Vagina (tissue), 2 donors: ENCODE measurements at places on chromosomes 1 and 21.

- no peak for DNase-seq
Observed at GRCh38 chr1:113088972-113089371, 16.0 kb downstream of the LRIG2 start.

GRCh38 chr1:161359291-161359690, 8.4 kb downstream of the CFAP126 start:
- no peak for DNase-seq

DNA sequence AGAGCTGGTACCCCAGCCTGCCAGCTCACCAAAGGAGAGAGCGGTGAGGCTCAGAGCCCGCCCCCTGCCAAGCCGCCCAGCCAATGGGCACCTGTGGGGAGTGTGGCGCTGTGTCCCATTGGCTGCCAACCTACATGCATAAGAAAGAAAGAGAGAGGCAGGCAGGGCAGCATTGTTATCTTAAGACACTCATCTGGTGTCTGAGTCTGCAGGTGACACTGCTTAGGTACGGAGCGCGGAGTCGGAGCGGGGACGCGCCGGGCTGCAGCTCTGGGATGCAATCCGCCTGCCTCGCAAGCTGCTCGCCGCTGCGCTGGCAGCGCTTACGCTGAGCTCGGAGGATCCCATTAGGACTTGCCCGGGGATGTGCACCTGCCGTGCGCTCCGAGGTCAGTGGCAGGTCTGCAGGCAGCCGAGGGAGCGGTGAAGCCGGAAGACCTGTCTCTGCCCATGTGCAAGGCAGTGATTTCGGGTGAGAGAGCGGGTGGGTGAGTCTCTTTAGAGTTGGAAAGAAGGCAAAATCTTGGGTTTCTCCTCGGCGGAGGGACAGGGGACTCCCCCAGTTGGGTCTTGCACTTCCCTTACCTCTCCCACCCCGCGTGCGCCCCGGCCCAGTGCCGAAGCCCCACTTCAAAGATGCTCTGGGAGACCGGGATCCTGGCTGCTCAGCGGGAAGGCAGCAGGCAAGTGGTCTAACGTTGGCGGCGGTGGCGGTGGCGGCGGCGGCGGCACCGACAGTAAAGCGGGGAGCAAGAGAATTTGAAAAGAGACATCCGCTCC, at the start of gene BRINP2:
Gene BRINP2 (plus strand): TSS at position 203 of the 780 bp plus-strand sequence. CDS start 58,919 bp downstream, outside the sequence.
- DNase-seq, result no peak

GRCh38 chr1:152191260-152191659, 32.2 kb upstream of the RPTN start:
- DNase-seq, result no peak

DNA sequence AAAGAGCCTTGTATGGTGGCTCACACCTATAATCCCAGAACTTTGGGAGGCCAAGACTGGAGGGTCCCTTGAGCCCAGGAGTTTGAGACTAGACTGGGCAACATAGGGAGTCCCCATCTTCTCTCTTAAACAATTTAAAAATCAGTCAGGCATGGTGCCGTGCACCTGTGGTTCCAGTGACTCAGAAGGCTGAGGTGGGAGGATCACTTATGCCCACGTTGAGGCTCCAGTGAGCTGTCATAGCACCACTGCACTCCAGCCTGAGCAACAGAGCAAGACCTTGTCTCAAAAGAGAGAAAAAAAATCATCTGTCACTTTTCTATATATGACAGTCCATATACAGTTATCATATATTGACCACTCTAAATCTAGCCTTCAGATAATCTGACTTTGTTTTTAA, 658.3 kb downstream of the LTN1 start:
- DNase-seq, result no peak

GRCh38 chr1:162696286-162696862, 64.1 kb downstream of the DDR2 start:
- peak; percentile 98 for DNase-seq

- no peak for DNase-seq
Observed at GRCh38 chr1:2989976-2990375, 31.3 kb upstream of the ACTRT2 start.

- DNase-seq, result no peak
Observed at GRCh38 chr1:221693087-221693486, 48.8 kb downstream of the DUSP10 start.

DNA sequence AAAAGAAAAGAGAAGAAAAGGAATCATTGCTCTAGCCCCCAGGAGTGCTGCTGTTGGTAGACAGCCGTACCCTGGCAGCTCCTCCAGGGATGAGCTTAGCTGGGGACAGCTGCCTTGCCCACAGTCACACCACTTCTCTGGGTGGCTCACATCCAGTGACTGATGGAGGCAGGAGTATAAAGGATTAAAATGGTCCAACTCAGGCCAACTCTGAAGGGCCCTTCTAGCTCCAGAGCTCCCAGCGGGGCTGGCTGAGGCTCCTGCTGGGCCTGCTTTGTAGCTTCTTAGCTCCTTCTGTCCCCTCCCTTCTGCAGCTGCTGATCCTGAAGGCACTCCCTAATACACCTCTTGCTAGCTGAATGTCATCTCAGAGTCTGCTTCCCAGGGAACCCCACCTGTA, 4.4 kb downstream of the CITED4 start:
- no peak for DNase-seq

DNA sequence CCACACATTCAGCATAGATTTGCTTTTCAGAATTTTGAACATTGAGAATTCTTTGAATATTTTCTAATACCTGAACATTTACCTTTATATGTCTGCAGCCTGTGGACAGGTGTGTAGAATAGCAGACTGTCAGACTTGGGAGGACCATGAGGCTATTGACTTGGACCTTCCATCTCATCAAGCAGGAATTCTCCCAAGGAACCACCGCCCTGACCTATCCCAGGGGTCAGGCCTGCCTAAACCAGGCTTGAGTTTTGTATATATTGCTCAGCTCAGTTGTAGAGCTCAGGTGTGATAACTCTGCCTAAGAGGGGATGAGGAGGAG, 53.2 kb downstream of the RUNX1 start:
- DNase-seq, result no peak

GRCh38 chr1:31510853-31511789, 65.2 kb upstream of the TINAGL1 start:
- no peak for DNase-seq

GRCh38 chr1:75722966-75723365, 1.5 kb upstream of the ACADM start:
- no peak for DNase-seq

DNA sequence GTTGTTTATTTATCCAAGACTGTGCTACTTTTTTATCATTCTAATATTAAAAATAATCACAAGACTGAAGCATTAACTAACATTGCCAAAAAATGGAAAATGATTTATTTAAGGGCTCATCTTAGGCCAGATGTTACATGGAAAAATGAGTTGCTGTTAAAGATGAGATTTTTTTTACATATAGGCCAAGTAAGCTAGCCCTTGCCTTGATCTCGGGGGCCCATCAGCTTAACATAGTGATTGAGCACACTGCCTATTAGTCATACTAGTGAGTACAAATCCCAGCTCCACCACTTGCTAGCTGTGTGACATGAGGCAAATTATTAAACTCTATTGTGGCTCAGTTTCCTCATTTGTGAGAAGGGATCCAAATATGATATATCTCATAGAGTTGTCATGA, 275.9 kb upstream of the SNX7 start:
- DNase-seq, result no peak

- DNase-seq, result no peak
Observed at GRCh38 chr1:2345297-2346075, 45.9 kb downstream of the MORN1 start.

- DNase-seq, result no peak
Observed at GRCh38 chr1:169508432-169509338, 22.9 kb upstream of the SLC19A2 start.

DNA sequence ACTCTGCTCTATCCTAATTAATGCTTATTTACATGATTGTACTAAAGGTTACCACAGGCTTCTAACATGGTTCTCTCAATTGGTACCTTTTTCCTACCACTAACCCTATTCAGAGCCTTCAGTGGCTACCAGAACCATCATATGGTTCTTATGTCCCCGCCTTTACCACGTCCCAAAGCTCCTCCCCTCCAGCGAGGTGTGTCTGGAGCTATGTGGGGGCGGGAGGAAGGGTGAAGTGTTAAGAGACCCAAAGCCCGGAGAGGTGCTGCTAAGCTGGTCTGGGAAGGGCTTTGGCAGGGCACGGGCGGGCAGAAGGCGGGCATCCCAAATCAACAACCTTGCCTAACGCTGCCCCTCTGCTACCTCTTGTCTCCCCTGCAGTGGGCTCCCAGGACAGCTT, 10.0 kb downstream of the SPATA46 start:
- DNase-seq, result no peak

- DNase-seq, result no peak
Observed at GRCh38 chr1:40898431-40898901, 36.3 kb upstream of the CITED4 start.

GRCh38 chr21:31558189-31558961, 101.1 kb upstream of the SOD1 start:
- no peak for DNase-seq

- no peak for DNase-seq
Observed at GRCh38 chr1:158024737-158025136, 31.3 kb downstream of the KIRREL1 start.

DNA sequence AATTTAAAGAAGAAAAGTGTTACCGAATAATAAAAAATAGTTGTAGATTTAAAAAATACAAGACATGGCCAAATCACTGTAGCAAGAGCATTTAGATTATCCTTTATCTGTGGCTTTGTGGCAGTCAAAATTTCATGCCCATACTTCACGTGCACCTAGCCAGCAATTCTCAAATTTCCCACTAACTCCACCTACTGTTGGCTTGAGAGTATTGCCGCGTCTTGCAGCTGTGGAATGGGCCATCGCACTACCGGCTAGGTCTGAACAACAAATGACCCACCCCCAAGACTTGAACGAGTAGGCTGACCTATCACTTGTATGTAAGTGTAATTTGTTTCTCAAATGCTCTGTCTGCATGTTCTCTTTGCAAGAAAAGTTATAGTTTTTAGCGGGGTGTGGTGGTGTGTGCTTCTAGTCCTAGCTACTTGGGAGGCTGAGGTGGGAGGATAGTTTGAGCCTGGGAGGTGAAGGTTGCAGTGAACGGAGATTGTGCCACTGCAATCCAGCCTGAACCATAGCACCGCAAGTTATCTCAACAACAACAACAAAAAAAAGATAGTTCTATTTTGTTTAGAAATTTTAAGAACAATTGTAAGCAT, 4.1 kb downstream of the KRTAP13-4 start:
- DNase-seq, result no peak

DNA sequence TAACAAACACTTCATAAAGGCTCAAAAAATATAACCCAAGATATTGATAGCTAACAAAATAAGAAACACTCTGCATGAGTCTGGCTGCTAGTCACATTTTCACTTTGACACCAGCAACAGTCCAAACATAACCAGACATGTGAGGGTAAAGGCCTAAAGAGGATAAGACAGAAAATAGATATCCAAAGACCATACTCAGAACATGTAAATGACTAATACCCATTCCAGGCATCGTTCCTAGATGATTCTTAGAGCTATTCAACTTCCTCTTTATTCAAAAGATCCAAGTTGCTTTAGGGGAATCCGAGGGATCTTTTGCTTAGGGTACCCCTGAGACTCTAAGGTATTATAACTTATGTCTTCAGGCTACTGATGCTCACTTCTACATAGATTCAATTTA, 5.1 kb downstream of the COL24A1 start:
- DNase-seq, result no peak

DNA sequence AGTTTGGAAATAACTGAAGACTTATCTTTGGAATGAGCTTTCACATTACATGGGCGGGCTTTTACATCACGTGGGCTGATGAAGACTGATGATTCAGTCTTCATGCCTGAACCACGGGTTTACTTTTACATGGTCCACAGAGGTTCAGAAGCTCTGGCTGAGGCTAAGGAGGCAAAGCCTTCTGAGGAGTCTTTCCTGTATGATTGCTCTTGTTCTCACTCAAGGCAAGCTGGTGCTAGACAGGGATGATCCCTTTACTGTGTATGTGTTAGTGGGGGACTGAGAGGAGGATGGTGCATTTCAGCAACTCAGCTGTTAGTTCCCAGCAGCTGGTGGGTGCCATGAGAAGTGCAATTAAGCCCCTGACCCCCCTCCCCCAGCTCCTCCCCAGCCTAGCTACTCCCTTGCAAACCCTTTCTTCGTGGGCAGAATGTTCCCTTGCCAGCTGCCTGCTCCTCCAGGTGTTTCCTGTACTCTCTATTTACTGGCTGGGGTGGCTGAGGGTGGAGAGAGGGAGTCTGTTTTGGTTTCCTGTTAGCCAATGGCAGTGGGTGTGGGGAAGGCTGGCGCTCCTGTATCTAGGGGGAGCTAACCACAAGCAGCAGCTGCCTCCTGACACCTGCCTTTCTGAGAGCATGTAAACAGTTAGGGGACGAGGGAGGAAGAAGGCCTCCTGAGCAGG, 15.4 kb downstream of the BTG2 start:
- no peak for DNase-seq

GRCh38 chr1:153801786-153802697, 26.8 kb downstream of the SLC27A3 start:
- DNase-seq, result no peak

- no peak for DNase-seq
Observed at GRCh38 chr1:176656257-176656995, 193.5 kb downstream of the PAPPA2 start.

DNA sequence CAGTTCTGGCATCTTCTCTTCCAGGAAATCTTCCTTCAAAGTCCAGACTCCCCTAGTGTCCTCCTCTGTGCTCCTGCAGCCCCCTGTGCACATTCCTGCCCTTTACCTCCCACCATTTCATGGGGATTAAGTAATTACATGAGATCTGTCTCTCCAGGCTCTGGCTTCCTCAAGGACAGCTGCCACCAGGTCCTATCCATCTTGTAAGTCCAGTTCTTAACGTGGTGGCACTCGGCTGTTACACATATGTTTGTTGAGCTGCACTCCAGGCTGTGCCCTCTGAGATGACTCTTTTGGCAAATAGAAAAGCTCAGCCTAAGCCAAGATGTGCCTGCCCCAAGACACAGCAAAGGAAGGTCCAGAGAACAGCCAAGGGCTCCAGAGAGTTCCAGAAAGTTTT, 57.4 kb upstream of the CAMK1G start:
- no peak for DNase-seq

DNA sequence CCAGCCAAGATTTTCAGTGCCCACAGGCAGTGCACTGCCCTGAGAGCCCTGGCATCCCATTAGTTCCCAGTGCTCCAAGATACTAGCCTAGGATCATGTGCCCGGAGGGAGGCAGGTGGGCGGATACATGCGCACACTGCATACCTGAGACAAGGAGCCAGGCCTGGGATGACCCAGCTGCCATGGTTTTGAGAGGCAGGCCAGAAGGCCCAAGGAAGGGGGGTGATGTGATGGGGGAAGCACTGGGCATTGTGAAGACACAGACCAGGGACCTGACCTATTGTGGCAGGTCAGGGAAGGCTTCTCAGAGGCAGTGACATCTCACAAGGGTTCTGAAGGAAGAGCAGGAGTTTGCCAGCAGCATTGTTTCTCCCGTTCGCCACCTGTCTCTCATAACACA, 3.6 kb downstream of the ZC3H12A start:
- peak; percentile 87 for DNase-seq

DNA sequence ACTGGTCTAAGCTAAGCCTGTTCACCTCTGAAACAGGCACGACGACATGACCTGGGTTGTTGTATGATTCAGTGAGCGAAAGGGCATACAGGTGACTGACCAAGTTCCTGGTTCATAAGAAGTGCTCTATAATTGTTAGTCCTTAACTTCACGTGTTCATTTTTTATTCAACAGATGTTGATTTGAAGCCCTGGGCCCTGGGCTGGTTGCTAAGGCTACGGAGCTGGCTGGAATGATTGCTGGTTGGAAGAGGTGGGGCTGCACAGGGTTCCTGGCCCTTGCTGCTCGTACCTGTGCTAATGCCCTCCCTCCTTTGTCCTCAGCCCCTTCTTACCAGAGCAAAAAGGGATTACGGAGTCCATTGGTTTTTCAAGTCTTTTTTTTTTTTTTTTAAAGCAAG, 111.3 kb upstream of the CSF3R start:
- DNase-seq, result no peak
